ENCODE measurements at places on chromosomes 7 and 10. TPM values are rescaled to one million over a fixed set of nuclear protein-coding genes. Genes with fewer than 3 reads are reported as not detected.

- DNase-seq = no peak
Measured at GRCh38 chr7:154720016-154720415, 282.9 kb downstream of the PAXIP1 start.

- peak; percentile 73 for DNase-seq
Measured at GRCh38 chr7:129163875-129164544, 19.5 kb downstream of the TSPAN33 start.

GRCh38 chr7:31648288-31648687 is 38.7 kb upstream of the PPP1R17 start:
- no peak for DNase-seq

- DNase-seq = no peak
Measured at GRCh38 chr7:123944395-123944794, 19.4 kb downstream of the SPAM1 start.

DNA sequence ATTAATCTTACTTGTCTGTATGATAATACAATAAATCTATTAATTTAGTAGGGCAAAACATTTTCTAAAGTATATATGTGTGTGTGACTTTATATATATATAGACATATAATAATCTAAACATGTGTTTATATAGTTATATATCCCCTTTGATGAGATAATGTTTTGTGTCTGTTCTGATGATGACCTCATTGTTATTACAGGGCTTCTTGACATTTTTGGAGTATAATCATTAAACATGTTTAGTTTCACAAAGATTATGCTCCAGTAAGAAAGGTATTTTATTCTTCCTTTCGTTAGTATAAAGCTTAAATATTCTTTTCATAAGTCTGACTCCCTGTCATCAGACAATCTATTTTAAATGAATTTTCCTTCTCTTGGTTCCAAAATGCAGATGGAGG is 62.3 kb upstream of the CABCOCO1 start:
- no peak for DNase-seq

DNA sequence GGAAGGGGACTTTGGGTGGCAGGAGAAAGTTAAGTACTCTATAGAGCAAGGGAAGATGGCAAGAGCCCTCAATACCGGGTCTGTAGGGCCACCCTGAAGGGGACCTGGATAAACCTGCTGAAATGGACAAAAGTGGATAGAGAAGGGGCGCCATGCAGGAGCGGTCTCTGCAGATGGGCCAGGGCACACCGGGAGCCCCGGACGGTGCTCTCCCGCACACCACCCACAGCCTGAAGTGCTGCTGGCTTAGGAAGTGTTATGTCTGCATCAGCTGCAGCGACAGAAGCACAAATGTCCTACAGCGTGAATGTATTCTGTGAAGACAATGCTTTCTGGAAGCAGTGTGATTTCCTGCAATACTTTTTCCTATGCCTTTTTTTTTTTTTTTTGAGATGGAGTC is 37.7 kb downstream of the BRI3 start:
- no peak for DNase-seq

The CLEC2L gene
- total RNA-seq = 0.39 TPM

The BICC1 gene
- total RNA-seq = 0.20 TPM

- DNase-seq = no peak
Measured at GRCh38 chr7:4058158-4058557, 623.9 kb upstream of the FOXK1 start.

The SUV39H2 gene
- total RNA-seq = 4.3 TPM

DNA sequence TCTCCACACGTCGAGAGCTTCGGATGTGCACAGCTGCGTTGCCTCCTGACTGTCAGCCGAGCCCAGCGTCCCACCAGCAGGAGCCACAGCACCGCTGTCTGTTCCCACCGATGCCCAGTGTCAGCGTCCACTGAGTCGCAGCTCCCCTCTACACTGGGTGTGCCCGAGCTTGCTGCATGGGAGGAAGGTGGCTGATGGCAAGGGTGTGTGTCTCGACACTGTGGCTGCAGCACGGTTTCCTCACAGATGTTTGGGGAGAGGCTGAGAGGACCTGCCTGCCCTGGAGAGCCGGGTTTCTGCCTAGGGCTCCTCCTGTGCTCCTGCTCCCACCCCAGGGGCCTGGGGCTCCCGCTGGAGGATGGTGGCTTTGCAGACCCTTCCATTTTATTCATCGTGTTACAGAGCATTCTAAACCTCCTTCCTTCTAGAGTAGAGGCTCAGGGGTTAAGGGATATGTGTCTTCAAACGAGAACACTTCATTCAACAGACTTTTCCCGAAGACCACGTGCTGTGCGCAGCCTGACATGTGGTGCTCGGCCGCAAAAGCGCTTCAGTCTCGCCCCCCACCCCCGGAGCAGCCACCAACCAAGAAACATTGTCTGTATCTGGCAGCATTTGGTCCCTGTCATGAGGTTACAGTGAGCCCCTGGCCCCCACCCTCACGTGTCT is 384.8 kb downstream of the DNAJB6 start:
- DNase-seq = no peak

All from CD4-positive, CD25-positive, alpha-beta regulatory T cell (primary cell).